ENCODE measurements at places on chromosomes 12 and 14.
A peak's percentile ranks its signal among the peaks of the same experiment; 100 is the strongest.

DNA sequence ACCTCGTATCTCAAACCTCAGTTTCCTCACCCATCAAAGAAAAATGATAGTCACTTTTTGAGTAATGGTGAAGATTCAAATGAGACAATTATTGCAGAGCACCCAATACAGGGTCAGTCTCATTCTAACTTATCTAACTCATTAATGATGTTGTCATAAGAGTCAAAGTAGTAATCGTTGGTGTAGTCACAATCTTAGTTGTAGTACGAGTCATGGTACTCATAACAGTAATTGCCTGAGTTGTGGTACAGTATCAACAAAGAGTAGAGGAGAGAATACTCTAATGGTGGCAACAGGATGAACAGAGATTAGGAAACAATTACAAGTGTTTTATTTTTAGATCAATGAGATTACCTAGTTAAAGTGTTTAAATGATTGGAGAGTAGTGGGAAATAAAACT, 93.6 kb upstream of the TMTC2 start:
- DNase-seq = no peak

DNA sequence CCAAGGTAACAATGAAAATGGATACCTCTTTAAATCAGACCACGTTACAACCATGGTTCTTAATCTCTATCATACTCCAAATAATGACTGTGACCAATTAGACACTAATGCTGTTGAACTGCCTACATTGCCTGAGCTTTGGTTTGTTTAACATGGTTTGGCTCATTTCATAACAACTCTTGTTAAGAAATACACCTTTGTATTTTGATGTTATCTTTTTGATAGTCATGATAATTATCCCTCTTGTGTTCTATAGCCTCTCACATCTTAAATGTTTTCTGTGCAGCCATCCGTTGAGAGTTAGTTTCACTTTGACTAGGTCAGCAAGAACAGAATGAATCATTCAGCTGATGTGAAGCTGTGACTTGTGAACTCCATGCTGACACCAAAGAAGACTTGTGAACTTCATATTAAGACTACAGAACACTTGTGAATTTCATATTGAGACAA, 75.5 kb upstream of the RERGL start:
- DNase-seq = no peak

DNA sequence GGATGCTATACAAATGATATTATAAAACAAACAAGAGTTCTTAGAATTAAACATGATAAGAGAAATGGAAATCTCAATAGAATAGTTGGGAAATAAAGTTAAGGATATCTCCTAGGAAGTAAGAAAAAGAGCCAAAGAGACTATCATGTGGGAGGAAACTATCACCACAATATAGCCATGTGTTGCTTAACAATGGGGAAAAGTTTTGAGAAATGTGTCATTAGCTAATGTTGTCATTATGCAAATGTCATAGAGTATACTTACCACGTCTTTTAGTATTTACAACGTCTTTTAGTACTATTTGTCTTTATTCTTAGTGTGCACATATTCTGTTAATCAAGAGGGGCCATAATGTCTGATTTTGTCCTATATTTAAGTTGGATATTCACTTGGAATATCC, 58.7 kb downstream of the ZNF641 start:
- DNase-seq = no peak

GRCh38 chr14:73422515-73422914, 35.8 kb downstream of the NUMB start:
- no peak for DNase-seq

GRCh38 chr12:99267038-99267437, 380.5 kb upstream of the GARIN6 start:
- DNase-seq = no peak

DNA sequence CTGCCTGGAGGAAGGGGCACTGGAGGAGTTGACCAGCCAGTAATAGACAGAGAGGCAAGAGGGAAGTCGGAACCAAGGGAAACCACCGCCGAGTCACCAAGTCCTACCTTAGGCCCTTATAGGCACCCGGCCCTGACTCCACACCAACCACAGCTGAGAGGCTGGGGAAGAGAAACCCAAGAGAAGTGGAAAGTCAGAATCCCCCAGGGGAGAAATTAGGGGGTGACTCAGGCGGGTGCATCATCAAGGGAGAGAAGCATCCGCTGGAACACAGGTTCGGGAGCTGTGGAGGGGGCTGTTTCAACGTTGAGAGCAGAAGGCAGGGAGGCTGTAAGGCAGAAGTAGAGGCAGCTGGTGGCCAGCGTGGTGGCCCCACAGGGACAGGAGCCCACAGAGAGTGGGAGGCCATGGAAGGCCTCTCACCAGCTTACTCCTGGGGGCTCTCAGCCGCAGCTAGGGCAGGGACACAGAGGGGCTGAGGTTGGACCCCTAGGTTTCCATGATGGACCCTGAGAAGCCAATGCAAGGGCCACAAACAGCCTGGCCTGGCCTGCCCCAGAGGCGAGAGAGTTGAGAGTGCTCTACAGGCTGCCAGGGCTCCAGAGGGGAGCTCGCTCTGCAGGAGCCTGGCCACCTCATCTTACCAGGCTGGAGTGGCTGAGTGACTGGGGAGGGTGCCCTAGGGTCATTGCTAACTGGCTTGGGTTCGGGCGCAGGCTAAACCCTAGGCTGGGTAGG, 1.4 kb upstream of the TRMT61A start:
- no peak for DNase-seq

GRCh38 chr14:102717276-102717675, 60.0 kb upstream of the TRAF3 start:
- no peak for DNase-seq

DNA sequence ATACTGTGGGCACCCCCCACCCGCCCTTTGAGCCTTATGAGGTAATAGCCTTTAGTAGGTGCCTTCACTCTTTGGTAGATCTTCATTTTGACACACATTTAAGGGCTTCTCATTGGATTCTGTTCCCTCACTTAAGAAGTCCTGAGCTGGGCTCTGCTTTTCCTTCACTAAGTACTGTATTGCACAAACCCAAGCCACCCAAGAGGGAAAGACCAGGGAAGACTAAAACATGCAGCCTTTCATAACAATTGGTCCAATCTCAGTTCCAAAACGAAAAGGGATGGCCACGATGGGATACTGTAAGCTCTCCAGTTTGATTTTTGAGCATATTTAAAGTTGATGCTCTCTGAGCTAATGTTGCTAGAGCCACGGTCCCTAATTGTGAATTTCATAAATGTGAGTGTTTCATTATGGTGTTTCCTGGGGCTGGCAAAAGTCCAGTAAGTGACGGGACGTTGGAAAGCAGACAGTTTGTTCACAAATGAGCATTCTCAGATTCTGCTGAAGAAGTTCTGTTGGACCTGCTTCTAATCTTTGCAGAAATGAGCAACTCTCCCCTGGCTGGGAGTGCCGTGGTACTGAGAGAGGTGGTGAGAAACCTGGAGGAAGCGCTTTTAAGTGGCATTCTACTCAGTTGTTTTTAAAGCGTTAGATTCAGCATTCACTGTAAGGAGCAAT, 9.4 kb downstream of the SSPN start:
- DNase-seq = no peak

- DNase-seq = no peak
Observed at GRCh38 chr12:42284157-42284556, 41.7 kb downstream of the ZCRB1 start.

DNA sequence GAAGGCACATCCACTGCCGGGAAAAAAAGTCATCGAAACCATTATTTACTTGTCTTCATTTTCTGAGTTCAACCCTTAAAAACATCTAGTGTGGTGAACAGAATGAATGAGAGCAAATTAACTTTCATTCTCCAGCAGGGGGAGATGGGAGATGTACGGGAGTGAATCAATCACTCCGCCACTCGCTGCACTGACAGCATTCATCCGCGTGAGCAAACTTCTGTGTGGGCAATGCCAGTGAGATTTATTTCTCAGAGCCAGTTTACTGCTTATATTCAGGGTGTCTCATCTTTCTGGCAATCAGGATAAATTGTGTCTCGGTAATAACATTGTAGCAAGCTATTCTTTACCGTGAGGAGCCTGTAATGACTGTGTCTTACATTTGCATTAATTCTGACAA, 463.6 kb upstream of the MIS18BP1 start:
- DNase-seq = no peak

- DNase-seq = peak; percentile 56
Observed at GRCh38 chr14:61564618-61565091, 130.7 kb upstream of the HIF1A start.

DNA sequence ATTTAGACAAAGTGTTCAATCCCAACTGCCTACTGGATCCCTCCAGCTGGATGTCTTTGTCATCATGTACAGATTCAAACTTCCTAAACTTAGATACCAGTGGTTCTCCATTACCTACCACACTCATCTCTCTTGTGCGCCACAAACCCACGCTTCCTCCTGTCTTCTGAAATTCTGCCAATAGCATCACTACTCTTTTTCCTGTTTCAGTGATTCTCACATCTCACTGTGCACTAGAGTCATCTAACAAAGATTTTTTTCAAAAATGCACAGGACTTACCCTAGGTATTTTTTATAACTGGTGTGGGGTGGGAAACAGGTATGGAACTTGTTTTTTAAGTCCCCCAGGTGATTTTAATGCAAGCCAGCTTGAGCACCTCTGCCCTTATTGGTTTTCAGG, 5.9 kb downstream of the PSMB5 start:
- DNase-seq = no peak

DNA sequence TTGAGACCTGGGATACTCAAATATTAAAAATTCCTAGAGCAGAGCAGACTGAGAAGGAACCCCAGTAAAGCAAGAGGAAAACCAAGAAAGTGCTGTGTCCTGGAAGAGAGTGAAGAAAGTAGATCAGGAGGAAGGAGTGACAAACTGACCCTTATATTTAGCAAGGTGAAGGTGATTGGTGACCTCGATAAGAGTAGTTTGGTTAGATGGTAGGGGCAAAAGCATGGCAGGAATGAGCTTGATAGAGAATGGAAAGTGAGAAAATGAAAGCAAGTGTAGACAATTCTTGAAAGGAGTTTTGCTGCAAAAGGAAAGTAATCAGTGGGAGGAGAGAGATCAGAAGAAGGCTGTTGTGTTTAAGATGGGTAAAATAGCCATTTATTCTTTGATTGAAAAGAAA, 51.1 kb downstream of the RASSF8 start:
- no peak for DNase-seq

- DNase-seq = no peak
Observed at GRCh38 chr14:85909581-85909980, 379.6 kb downstream of the FLRT2 start.

DNA sequence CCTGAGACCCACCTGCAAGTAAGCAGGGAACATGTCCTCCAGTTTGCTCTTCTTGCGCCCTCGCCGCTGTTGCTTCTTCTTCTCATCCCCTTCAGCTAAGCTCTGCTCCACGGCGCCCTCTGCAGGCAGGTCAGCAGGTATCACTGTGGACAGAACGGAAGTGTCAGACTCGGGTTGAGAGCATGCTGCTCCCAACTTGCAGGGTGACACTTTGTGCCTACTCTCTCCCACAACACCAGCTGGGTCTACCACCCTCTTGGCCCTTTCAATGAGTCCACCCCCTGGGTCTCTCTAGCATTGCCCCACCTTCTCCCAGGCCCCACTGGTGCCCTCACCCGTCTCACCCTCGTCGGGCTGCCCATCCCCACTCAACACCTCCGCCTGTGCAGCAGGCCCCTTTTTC, 16.7 kb downstream of the KMT2D start:
- no peak for DNase-seq

DNA sequence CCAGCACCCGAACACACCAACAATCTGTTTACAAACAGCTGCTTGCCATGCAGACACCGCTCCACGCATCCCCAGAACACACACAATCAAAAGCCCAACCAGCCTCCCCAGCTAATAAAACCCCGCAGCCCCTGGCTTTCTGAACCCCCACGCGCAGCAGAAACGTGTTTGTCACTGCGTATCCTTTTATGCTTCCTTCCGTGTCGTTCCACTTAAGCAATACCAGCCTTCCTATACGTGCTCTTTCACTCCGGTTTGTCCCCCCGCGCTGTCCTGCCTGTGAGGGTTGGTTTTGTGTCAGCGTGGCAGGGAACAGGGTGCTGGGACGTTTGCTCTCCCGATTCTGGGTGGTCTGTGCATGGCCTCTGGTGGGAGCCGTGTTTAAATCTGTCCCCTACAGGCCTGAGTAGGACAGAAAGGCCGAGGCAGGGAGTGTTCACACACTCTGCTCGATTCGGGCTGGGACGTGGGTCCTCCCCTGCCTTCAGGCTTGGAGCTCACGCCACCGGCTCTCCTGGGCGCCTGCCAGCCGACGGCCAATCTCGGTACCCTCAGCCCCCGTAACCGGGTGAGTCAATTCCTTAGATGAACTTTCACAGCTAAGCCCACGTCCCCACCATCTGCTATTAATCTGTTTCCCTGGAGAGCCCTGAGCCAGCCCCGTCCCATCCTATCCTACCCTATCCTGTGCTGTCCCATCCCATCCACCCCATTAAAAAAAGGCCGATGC, 60.0 kb downstream of the NOC4L start:
- DNase-seq = no peak

DNA sequence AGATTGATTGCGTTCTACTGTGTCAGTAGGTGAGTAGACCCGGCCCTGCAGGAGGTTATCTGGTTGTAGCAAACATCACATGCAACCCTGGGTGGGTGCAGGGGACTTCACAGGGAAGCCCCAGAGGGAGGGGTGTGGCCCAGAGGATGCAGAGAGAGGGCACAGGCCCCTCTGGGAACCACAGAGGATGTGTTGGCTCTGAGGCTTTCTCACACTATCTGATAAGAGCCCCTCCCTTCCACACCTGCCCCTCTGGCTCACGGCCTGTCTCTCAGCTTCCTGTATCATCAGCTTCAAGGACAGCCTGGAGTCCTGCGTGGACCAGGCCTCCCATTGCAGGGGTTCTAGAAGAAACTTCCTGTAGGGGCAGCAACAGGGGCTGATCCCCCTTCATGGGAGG, 101.9 kb downstream of the RIN3 start:
- DNase-seq = peak; percentile 26

DNA sequence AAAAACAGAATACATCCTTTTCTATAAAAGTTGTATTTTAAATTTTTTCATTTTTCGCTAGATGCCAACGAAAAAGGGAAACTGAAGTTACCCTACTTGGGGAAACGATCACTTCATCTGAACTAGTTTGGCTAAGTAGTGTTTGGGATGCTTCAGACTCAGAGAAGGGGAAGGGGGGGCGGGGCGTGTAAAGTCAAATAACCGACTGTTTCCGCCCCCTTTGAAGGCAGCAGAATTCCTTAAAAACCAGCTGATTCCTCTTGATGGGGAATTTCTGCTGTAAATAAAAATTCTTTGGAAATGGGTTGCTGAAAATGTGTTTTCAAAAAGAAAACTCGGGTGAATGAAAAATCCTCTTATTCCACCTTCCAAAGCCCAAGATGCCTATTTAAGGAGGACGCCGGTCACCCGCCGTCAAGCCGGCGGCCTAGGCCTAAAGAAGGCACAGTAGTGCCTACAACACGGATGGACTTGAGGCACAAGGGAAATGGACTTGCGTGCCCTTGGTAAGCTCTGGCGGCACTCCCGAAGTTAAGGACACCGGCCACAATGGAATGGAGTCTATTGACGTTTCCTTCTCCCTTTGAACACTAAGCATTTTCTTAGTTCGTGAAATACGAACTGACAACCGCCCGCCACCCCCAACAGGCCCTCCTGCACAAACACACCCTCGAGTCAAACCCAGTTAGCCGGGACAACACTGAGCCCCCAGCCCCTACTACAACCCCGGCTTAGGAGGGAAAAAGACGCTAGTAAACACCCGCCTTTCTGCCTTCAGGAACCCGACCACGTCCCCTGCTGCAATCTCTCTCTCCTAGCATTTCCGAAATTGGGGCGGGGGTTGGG, 1.9 kb downstream of the ATXN2 start:
- peak; percentile 48 for DNase-seq

GRCh38 chr14:61608245-61609165, 86.8 kb upstream of the HIF1A start:
- DNase-seq = no peak

- DNase-seq = no peak
Observed at GRCh38 chr12:108886873-108887629, 7.2 kb downstream of the DAO start.

Measured in LoVo (cell line).